ENCODE measurements at places on chromosomes 12 and 14. TPM values are rescaled to one million over a fixed set of nuclear protein-coding genes. Genes with fewer than 3 reads are reported as not detected.

Gene PHETA1
- total RNA-seq = 12.7 TPM

Gene CCER1
- not detected for total RNA-seq

Gene EPYC
- total RNA-seq = not detected

Gene KCNA5
- total RNA-seq = not detected

Gene MFAP5
- not detected for total RNA-seq

Gene NOS1
- total RNA-seq = not detected

Gene RARG
- 0.91 TPM for total RNA-seq

Gene MYBPC1
- total RNA-seq = 0.44 TPM

Gene NYNRIN
- 1.1 TPM for total RNA-seq

All from HepG2 (cell line).